Activated CD4-positive, alpha-beta T cell treated with anti-CD3 and anti-CD28 coated beads for 48 hours (primary cell): ENCODE measurements at places on chromosomes 2 and 18.

DNA sequence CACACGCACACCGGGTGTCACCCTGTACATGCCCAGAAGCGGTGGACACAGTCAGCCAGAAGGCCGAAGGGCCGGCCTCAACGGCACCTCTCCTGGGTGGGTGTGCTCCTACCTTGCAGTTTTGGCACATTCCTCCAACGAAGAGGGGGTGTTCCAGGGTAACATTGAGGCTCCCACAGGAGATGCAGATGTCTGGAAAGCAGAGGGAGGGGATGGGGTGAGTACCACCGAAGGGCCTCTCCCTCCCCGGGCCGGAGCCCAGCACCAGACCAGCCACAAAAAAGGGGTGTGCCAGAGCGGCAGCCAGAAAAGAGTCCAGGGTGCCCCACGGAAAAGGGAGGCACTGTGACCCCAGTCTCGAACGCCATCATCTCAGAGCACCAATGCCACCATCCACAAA is 76.8 kb upstream of the POMC start:
- DNase-seq = no peak

GRCh38 chr2:40127890-40128557 is 323.9 kb downstream of the SLC8A1 start:
- DNase-seq = no peak

DNA sequence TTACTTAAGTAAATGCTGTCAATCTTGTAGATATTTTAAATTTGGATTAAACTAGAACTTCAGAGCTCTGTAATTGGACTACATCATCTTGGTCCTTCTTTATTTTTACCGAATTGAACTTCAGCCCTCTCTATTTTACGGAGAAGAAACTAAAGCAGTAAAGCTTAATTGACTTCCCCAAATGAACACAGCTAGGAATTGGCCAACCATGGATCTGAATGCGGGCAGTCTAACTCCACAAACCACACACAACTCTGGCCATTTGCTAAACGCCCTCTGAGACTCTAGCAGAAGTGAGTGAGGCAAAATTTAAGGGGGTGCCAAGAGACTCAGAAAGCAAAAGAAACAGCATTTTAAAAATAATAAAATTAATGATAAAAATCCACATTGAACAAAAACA is 86.3 kb upstream of the KCTD1 start:
- no peak for DNase-seq

DNA sequence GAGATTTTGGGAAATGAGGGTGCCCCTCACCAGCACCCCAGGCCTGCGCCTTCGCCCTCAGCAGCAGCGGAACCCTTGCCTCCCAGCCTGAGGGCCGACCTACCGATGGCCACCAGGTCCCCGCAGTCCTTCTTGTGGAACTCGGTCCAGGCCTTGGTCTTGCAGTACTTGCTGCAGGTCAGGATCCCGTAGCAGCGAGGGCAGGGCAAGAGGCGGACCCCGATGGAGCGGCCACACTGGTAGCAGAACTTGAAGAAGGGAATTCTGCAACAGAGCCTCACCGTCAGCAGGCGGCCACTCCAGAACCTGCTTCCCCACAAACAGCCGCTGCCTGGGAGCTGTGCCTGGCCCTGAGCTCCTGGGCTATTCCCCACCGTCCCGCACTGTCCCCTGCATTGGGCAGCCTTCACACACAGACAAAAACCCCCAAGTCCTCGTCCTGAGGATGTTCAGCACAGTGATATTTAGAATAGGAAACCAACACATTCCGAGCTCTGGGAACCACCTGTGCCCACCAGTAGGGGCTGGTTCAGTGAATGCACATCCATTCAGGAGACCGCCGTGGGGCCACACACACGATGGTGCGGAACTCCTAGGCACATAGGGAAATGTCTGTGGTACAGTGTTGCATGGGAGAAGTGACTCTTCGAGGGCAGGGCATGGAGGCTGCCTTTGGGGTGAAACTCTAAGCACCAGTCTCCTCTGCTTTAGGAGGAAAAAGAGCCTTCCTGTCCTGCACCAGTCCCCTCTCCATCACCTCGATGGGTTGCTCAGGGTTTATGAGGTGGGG is 45.6 kb downstream of the GPC1 start:
- DNase-seq = peak; percentile 1

DNA sequence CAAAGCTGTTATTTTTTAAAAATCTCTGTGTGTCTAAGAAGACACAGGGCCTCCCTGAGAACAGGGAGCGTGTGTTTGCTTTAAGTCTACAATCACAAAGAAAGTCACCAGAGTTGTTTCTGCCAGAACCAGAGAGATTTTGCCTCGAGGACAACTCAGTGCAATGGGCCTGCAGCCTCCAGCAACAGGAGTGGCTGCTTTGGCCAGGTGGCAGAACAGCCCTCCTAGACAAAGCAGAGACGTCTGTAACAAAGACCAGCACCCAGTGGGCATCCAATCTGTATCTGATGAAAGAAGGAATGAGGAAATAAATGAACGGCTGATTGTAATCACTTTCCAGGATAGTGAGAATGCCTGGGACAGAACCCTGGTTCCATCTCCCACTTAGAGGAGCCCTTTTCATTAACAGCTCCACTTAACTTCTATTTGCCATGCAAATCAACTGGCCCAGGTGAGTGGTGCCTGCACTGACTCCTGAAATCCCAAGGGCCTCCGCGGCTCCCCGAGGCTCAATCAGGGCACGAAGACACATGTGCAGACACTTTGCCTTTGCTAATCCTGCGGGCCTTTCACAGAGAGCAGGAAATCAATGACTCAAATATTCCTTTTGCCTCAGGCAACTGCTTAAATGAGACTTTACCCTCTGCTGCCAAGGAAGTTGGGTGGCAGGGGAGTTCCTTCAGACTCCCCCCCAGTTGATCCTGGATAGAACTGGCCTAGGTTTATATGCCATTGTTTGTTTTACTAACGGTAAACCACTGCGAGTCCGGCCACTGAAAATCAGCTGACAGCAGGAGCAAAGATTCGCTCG is 146.5 kb downstream of the CABLES1 start:
- no peak for DNase-seq

DNA sequence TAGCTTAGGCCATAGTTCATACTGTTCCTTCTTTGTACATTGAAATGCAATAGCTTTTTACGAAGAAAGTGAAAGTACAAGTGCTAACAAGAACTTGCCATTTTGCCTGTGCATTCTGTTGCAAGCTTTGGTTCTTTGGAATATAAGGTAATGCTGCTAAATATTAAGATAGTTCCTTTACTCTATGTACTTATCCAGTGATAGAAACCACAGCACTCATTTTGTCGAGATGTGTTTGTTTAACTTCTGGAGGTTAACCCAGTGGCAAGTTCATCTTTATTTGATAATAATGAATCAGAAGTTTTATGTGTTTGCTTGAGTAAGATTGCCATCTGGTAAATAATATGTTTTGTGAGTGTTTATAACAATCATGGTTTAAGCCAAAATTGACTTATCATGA is 373.1 kb upstream of the FANCL start:
- DNase-seq = no peak

DNA sequence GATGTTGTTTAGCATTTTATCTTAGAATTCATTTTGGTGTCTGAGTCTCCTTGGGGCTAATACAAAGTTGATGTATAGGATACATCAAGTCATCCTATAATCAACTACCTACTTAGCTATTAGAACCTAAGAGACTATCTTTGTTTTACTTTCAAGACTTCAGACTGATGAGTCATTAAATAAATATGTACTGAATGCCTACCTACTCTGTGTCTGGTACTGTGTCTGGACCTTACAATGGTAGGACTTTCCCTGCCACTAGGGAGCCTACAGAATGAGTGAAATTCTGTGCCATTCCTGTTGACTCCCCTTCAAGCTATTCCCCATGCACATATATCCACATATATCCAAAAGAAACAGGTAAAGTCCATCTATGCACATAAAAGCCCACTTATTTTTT is 114.5 kb downstream of the ERBB4 start:
- no peak for DNase-seq

- DNase-seq = no peak
Measured at GRCh38 chr2:175399326-175399725, 217.8 kb upstream of the ATP5MC3 start.

DNA sequence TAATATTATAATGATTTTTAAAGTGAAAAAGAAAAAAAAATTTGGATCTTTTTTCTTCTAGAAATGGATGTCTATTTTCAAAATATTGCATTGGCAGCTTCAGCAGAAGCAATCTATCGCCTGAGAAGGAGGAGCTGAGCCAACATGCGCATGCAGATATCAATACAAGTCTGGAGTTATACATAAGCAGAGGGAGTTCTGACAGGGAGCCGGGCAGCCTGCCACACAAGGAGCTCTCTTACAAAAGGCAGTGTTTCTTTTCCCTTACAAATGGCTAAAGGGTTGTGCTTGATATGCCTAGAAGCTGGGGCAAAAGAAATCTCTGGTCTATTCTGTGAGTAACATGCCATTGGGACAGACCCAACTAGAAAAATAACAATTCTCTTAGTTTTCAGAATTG is 291.9 kb upstream of the TRIB2 start:
- no peak for DNase-seq
